HS-27A (cell line): ENCODE measurements at places on chromosomes 5 and 9.

DNA sequence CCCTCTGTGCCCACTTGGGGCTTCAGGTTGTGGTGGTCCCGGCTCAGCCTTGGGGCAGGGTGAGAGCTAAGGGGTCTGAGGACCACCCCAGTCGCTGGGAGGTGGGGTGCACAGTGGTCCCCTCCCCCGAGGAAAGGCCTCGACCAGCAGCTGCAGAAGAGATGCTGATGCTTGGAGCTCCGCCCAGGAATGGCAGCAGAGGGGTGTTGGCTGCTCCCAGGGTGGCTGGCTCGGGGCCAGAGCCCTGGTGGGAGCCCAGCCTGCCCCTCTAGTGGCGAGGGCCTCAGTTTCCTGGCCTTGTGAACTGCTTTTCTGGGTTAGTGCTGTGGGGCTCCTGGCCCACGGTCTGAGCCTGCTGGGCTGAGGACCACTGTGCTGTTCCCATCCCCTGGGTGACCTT is 1.2 kb downstream of the DIPK1B start:
- no peak for DNase-seq

- DNase-seq = peak; percentile 86
Measured at GRCh38 chr9:84170521-84171141, 169.9 kb downstream of the SLC28A3 start.

GRCh38 chr9:36815023-36815422 is 219.0 kb downstream of the PAX5 start:
- DNase-seq = no peak

- DNase-seq = no peak
Measured at GRCh38 chr9:13461414-13461991, 182.0 kb upstream of the MPDZ start.

DNA sequence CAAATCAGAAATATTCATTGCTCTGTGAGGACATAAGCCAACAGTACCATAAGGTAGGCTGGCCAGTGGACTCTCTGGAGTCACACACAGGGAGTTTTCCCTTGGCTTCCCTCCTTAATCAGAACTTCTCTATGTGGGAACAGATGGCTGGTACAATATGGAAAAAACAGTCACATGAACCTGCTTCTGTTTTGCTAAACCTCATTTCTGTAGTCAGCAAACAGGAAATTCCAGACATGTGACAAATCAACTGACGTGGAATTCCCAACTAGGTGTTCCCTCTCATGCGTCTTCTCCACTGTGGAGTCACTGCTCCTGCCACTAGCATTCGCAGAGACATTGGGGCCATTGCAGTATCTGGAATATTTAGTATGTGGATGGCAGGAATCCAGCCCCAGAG is 617.6 kb downstream of the KIF4B start:
- DNase-seq = no peak

DNA sequence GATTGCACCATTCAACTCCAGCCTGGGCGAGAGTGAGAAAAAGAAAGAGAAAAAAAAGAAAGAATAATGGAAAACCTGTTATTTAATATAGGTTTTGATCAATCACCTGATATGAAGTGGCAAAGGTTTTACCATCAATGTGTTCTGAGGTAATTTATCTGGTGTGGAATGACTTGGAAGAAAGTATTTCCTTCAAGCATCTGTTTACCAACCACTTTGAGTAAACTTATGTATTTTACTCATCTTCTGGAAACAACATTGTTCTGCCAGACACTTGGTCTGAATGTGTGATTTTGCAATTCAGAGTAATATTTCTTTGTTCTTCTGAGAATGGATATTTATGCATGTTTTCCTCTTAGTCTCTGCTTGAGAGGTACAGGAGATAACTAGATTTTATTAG is 24.3 kb downstream of the KIF2A start:
- DNase-seq = no peak

GRCh38 chr9:78297672-78297961 is 692 bp downstream of the PSAT1 start:
- DNase-seq = peak; percentile 15

- DNase-seq = no peak
Measured at GRCh38 chr5:163373436-163374084, 63.8 kb upstream of the CCNG1 start.

DNA sequence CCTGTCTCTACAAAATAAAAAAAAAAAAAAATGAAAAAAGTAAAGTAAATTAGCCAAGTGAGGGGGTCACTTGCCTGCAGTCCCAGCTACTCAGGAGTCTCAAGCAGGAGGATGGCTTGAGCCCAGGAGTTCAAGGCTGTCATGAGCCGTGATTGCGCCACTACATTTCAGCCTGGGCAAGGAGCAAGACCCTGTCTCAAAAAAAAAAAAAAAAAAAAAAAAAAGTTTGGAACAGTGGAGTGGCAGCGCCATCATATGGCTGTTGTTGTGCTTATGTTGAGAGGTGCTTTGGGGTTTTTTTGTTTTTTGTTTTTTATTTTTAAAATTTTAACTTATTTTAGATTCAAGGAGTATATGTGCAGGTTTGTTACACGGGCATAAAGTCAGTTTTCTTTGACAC is 3.6 kb downstream of the BRIX1 start:
- no peak for DNase-seq

DNA sequence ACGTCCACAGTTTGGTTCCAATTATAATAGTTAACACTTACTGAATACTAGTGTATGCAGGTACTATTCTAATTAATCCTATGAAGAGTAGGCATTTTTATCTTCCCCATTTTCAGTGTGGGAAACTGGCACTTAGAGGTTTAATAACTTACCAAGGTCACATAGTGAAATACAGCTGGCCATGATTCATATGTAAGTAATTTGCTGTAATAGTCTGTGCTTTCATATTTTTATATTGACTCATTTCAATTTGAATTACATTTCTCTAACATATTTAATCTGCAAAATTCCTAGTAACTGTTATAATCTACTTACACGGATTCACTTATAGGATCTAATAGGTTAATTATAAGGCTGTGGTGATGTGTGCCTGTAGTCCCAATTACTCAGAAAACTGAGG is 19.4 kb downstream of the CCNH start:
- no peak for DNase-seq

- DNase-seq = no peak
Measured at GRCh38 chr5:5050801-5051200, 89.3 kb upstream of the ADAMTS16 start.

GRCh38 chr9:112031400-112031799 is 134.8 kb downstream of the UGCG start:
- no peak for DNase-seq
